NCI-H2081 treated with DMSO at 0.1 percent for 48 hours (cell line): ENCODE measurements at places on chromosomes 12 and 14.
A peak's percentile ranks its signal among the peaks of the same experiment; 100 is the strongest.

DNA sequence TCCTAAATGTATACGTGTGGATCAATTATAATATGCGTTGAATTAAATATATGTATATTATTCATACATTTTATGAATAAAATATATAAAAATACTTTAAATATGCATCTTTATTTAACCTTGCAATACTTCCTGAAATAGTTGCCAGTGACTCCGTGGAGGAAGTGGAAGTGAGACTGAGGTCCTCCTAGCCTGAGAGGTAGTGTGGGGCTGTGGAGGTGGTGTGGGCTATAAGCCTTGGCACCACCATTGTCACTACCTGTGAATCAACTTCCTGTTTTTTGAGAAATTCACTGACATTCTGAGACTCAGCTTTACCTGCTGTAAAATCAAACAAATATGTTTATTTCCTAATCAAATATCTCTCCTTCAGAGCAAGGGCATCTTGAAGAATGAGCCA is 514.2 kb downstream of the VRK1 start:
- no peak for DNase-seq

GRCh38 chr14:69107407-69108003 is 45.4 kb downstream of the DCAF5 start:
- peak; percentile 6 for DNase-seq

DNA sequence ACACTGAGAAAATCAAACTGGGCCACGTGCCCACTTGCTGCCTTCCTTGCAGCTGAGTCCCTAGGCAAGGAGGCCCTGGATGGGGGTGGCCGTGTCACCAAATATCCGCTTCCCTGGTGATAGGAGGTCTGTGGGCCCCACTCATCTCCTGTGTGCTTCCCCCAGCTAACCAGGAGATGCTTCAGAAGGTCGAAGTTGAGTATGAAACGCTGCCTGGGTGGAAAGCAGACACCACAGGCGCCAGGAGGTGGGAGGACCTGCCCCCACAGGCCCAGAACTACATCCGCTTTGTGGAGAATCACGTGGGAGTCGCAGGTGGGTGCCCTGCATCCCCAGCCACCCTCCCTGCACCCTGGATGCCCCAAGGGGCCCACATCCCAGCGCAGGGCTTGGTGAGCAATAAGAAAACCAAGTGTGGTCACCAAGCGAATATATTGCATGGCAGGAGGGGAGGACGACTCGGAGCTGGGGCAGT is 6.8 kb upstream of the SIVA1 start:
- DNase-seq = no peak

- DNase-seq = no peak
Observed at GRCh38 chr14:73725116-73726024, 11.2 kb upstream of the PNMA1 start.

DNA sequence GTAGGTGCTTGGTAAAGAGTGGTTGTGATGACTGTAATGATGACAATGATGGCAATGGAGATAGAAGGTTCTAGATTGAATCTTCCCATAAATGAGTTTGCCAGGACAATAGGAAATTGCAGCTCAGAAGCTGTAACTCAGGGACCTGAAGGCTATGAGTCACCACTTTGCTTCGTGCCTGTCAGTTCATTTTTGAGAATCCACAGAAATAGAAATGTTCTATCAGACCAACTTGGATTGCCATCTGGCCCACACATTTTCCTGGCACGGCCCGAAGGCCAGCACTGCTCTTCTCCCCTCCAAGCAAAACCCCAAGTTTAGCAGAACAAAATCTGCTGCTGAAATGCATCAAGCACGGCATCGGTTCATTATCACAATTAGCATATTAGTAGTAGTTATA is 1127.0 kb downstream of the BCL11B start:
- DNase-seq = no peak

DNA sequence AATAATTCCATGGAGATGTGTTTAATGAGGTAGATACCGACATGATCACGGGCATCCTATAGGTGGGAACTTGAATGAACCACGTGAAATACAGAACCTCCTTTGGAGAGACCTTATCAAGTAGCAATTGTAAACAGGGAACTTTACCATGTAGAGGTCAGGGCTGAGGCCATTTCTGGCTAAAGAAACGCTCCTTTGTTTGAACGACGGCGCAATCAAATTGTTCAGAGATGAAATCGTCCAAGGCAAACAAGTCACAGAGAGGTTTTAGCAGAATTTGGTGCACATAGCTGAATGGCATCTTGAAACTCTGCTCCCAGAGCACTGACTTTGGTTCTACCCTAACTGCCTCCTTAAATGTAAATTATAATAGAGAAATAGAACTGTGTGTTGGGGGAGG is 9.8 kb downstream of the PRIMA1 start:
- no peak for DNase-seq

- DNase-seq = no peak
Observed at GRCh38 chr12:63855299-63855698, 10.8 kb downstream of the SRGAP1 start.

- DNase-seq = no peak
Observed at GRCh38 chr12:497501-498160, 37.9 kb downstream of the B4GALNT3 start.

DNA sequence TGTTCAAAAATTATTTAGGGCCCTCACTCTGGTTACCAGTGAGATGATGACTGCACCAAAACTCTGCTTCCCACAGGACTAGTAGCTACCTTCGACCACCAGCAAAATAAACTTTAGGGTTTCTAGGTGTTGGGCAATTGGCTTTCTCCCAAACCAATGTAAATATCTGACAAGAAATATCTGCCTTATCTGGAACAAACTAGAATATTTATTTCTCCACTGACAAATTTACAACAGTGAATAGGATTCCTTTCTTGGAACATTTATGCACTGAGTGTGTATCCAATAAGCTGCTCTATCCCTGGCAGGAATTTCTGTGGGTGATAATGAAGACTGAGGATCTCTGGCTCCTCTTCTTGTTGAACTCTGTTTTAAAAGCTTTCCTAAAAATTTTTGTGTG is 148.6 kb downstream of the SLC6A15 start:
- no peak for DNase-seq

GRCh38 chr14:46034305-46034704 is 617.3 kb downstream of the RPL10L start:
- no peak for DNase-seq

DNA sequence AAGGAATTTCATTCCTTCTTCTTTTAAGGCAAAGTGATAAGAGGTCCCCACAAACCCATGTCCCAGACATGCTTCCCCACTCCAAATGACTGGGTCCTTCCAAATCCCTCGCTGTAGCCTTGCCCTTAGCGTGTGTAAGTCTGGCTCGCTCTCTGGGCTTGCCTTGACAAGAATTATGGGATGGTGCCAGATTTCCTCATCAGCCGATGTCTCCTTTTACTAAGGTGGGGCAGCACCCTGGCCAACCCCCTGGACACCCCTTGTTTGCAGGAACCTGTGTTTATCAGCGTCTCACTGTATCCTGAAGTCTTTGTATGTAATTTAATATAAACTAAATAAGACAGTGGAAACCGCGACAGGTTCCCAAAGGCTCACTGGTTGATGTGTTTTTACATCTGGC is 493.3 kb downstream of the EGLN3 start:
- no peak for DNase-seq

- DNase-seq = no peak
Observed at GRCh38 chr12:77019920-77020319, 45.4 kb downstream of the E2F7 start.

DNA sequence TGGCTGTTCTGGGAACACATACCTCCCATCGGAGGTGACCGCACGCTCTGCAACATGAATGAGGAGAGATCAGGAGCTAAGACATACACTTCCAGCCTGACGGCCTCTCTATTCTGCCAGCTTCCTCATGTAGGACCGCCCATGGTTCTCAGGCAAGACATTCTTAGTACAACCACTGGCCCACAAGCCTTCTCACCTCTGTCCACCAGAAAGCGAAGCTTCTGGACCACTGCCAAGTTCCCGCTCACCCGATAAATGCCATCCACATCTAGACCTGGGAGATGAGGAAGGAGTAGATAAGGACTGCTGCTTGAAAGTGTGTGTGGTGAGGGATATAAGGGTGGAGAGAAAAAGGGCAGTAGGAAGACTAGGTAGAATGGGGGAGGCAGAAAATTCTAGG is 5.2 kb downstream of the ARHGAP9 start:
- DNase-seq = no peak

DNA sequence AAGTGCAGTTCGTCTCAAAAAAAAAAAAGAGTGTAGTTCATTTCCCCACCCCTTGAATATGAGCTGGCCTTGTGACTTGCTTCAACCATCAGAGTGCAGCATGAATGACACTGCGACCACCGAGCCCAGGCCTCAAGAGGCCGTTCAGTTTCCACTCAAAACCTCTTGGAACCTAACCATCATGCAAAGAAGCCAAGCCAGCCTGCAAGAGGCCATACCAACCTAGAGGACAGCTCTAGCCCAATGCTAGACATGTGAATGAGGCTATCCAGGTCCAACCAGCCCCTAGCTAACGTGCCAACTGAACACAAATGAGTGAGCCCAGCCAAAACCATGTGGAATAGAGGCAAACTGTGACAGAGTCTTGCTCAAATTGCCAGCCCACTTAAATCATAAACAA is 29.7 kb downstream of the R3HDM2 start:
- no peak for DNase-seq

DNA sequence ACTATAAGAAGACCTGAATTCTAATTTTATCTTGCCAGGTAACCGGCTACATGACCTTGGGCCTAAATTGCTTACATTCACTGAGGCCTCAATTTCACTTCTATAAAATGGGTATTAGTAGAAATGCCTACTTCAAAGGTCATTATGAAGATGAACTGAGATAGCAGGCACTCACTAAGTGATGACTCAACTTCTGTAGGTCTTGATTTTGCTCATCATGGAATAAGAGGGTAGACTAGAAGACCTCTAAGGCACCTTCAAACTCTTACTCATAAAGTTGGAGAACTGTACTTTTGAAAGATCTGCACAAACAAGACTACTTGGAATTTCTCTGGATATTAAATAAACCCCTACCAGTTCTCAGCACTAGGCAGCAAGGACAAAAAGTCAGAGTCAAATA is 39.3 kb upstream of the FRMD6 start:
- DNase-seq = no peak

- DNase-seq = no peak
Observed at GRCh38 chr14:53902307-53902706, 54.3 kb downstream of the BMP4 start.

- DNase-seq = no peak
Observed at GRCh38 chr12:115020091-115020490, 336.1 kb upstream of the TBX3 start.

DNA sequence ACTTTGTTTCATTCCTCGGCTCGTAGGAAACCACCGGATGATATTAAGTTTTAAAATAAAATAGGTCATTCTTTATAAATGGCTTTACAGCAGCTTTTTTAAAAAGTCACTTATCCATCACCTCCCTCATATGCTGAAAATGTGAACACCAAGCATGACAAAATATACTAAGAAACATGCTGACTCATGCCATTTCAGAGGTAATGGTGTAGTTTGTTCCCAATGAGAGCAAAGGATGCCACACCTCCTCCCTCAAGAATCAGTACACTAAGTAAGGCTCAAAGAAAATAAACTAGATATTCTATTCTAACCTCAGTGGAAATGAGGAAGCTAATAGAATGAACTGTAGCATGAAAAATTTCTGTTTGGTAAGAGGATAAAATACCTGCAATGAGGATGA is 5.5 kb upstream of the DIO2 start:
- DNase-seq = no peak

DNA sequence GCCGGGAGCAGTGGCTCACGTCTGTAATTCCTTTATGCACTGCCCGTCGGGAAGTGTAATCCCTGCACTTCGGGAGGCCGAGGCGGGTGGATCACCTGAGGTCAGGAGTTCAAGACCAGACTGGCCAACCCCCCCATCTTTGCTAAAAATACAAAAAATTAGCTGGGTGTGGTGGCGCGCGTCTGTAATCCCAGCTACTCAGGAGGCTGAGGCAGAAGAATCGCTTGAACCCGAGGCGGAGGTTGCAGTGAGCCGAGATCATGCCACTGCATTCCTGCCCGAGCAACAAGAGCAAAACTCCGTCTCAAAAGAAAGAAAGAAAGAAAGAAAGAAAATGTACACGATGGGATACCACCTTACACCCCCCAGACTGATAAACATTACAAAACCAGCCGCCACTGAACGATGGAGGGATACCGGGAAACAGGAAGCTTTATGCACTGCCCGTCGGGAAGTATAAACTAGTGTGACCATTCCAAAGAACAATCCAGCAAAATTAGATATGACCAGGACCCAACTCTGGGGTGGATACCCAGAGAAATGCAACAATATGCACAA is 1.1 kb downstream of the ABCD4 start:
- DNase-seq = no peak

DNA sequence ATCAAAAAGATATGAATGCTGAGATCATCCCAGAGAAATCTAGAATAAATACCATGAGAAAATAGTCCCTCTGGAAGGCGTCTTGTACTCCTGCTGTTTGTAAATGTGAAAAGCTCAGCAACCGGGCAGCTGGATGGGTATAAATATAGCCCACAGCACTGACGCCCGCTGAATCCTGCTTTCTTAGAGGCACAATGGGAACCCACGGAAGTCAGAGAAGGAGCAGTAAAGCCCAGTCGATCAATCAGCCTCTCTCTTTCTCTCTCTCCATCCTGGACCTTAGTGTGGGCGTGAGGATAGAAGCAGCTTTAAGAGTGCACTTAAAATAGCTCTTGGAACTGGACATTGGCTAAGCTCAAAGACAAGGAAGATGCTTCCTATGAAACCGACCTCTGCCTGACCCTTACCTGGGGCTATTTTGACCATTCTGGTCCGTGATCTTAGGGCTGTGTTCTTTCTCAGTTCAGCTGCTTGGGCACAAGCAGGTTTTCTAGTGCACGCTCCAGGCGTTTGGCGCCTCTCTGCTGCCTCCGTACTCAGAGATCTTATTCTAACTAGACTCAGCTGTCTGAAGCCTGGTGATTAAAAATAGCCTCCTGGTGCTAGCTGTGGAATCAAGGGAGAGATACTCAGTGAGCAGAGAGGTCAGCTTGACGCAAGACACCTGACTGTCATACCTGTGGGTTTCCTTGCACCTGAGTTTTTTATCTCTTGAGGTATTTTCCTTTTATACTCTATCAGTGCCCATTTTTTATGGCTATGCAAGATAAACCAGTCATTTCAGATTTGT is 144.6 kb downstream of the ETV6 start:
- DNase-seq = no peak

- DNase-seq = no peak
Observed at GRCh38 chr14:50559990-50560930, at the start of gene ATL1. ATL1 (plus strand) TSS chr14:50560145; CDS start chr14:50560266, 121 bp downstream.

DNA sequence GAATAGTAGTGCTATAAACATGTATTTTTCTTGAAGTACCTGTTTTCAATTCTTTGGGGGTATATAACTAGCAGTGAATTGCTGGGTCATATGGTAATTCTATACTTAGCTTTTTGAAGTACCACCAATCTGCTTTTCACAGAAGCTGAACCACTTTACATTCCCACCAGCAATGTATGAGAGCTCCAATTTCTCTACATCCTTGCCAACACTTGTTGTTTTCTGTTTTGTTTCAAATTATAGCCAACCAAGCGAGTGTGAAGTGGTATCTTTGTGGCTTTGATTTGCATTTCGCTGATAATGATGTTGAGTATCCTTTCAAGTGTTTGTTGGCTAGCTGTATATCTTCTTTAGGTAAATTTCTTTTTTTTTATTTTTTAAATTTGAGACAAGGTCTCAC is 95.7 kb downstream of the PAPLN start:
- DNase-seq = no peak

- DNase-seq = no peak
Observed at GRCh38 chr14:77599889-77600288, 16.5 kb downstream of the SPTLC2 start.

GRCh38 chr12:6845395-6845794 is 4.7 kb downstream of the GNB3 start:
- DNase-seq = no peak
